ENCODE measurements at places on chromosomes 12 and 14.

GRCh38 chr12:53499266-53500141 lies at the start of gene MAP3K12:
TSS of gene MAP3K12 (minus strand) at chr12:53499458. CDS start at chr12:53487391, 12,067 bp downstream.
- peak; percentile 48 for DNase-seq

GRCh38 chr14:82182646-82183045 lies 649.0 kb upstream of the SEL1L start:
- DNase-seq, result no peak

DNA sequence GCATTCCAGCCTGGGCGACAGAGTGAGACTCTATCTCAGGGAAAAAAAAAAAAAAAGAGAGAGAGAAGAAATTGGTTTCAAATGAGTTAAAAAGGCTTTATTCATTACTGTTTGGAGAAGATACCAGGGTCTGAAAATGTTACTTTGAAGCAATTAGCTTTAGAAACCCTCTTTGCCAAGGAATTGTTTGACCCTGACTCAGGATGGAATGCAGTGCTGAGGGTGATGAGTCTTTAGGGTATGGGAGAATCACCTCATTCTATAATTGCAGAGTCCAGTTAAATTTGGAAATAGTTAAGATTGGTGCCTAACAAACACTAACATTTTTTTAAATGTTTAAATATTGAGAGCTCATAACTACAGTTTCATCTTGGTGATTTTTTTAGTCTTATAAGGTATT lies 13.3 kb downstream of the RAP1B start:
- no peak for DNase-seq

- no peak for DNase-seq
These were observed 41.3 kb downstream of the SLC16A7 start for GRCh38 chr12:59636945-59637691.

DNA sequence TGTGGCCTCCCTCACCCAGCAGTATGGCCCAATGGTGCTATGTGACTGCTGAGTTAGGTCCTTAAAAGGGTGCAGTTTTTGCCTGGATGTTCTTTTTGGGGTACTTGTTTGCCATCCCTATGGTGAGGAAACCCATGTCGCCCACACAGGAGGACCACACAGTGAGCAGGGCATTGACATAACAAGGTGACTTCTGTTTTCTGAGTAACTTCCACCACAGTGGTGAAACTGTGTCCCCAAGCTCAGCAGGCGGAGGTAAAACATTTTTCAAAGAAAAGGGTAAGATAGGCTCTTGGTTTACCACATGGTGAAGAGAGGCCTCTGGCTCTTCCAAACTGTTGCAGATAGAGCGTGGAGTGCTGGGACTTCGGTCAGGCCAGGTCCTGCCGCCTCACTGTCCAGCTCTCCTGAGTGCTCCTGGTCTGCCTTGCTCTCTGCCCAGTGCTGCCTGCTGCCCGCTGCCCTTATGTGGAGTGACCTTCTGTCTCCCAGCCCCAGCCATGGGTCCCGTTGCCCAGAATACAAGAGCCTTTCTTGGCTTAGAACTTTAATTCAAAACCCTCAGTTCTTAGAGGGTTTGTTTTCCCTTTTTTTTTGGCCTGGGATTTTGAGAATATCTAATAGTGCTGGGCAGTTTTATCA lies 54.0 kb downstream of the TRAF3 start:
- no peak for DNase-seq
